ENCODE measurements at places on chromosomes 2 and 18.

DNA sequence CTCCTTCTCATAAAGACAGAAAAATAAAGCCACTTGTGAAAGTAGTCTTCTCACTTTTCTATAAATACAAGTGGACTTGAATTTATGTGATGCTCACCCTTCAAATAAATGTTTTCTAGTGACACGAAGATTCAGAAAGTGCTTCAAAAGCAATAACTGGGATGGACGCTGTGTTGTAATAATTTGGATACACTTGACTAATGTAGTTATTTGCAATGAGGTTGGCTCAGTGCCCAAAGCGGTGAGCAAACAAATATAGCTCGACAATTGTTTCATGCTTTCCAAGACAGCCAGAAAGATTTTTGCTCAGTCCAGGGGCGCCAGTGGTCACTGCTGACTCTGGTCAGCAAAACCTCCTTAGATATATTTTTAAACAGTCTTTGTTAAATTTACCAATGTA is 278.6 kb upstream of the KLHL14 start:
- DNase-seq = no peak

- no peak for DNase-seq
These were observed 216.0 kb downstream of the ACKR3 start for GRCh38 chr2:236785611-236786057.

DNA sequence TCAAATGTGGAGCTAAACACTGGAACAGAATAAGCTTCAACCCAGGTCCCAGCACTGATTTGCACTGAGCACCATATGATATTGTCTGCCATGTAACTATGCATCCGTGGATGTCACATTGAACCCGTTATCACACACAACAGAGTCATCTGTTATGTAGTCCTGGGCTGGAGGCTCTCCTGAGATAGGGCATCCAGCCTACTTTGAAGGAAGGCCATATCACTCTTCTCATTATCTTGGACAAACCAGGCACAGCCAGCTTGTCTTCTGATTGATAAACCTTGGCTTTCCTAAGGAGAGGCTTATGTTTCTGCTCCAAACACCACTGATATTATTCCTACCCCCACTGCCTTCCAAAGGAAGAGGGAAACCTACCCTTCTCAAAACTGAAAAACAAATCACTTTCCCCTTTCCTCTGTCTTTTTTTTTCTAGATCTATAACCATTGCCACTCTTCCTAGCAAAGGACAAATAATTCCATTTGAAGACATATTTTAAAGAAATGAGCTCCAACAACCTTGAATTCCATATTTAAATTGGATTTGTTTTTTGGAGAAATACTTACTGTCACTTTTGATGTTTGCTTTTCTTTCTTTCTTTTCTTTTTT is 16.4 kb downstream of the RSAD2 start:
- no peak for DNase-seq

- DNase-seq = no peak
These were observed 33.7 kb upstream of the PDIA6 start for GRCh38 chr2:10846110-10846861.

Measured in right cardiac atrium (tissue), 5 donors.